ENCODE measurements at places on chromosomes 6 and 20. TPM values are rescaled to one million over a fixed set of nuclear protein-coding genes. Genes with fewer than 3 reads are reported as not detected.

The UBE2V1 gene
- total RNA-seq = 43.3 TPM

The PTCRA gene
- not detected for total RNA-seq

- H3K27ac ChIP-seq = peak overlapping the region; percentile 99
- DNase-seq = peak; percentile 30
- H3K27me3 ChIP-seq = no peaks in the 10 kb centered on the region
Observed at GRCh38 chr20:3820901-3821727, 767 bp downstream of the AP5S1 start.

DNA sequence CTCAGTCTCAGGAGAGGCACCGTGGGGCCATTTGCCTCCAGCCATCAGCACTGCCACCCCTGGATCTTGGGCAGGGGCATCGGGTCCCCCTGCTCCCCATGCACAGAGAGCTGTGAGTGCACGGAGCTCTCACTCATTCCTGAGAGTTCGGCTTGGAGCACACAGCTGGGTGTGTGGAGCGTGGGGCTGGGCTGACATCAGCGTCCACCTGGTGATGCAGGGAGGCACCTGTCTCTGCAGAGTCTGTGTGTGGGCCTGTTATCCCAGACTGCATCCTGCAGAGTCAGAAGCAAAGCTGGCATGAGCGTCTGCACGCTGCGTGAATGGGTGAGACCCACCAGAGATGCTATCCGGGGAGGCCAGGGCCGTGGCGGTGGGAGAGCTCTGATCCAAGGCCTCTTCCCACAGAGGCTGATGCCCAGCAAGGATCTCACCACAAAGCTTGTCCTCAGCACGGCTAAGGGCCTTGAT lies 248.8 kb upstream of the AFDN start:
- H3K27ac ChIP-seq = no peak overlapping the region
- peak; percentile 1 for DNase-seq
- no peaks in the 10 kb centered on the region for H3K36me3 ChIP-seq
- H3K4me3 ChIP-seq = no peak overlapping the region
- peaks cover 30% of the 10 kb centered on the region for H3K4me1 ChIP-seq
- H3K27me3 ChIP-seq = peaks cover 8% of the 10 kb centered on the region

DNA sequence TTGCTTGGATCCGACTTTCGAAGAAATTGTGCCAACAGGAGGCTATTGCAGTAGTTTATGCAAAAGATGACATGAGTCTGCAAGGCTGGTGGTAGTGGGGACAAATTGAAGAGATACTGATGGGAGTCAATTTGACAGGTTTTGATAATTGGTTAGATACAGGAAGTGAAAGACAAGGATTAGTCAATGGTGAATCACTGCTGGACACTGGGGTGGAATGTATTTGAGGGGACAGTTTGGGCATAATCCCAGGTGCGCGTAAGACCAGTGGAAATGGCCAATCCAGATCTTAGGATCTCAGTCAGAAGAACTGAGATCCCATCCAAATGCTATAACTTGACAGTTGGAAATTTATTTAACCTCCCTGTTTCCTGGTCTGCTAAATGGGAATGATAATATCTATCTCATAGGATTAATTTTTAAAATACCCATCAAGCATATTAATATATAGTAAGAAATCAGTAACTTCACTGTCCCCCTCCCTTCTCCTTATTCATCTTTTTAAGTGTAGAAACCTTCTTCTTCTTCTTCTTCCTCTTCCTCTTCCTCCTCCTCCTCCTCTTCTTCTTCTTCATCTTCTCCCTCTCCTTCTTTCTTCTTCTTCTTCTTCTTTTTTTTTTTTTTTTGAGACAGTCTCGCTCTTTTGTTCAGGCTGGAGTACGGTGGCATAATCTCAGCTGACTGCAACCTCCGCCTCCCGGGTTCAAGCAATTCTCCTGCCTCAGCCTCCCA lies 30.9 kb upstream of the ERVFRD-1 start:
- no peaks in the 10 kb centered on the region for H3K4me1 ChIP-seq
- H3K27me3 ChIP-seq = no peaks in the 10 kb centered on the region
- no peaks in the 10 kb centered on the region for H3K36me3 ChIP-seq
- no peak for DNase-seq
- no peak overlapping the region for H3K27ac ChIP-seq
- no peak overlapping the region for H3K4me3 ChIP-seq

- H3K27me3 ChIP-seq = no peaks in the 10 kb centered on the region
- H3K36me3 ChIP-seq = no peaks in the 10 kb centered on the region
- peaks cover 2% of the 10 kb centered on the region for H3K4me1 ChIP-seq
- DNase-seq = no peak
Observed at GRCh38 chr6:21437581-21437980, 156.0 kb upstream of the SOX4 start.

- peaks cover 12% of the 10 kb centered on the region for H3K4me1 ChIP-seq
- no peaks in the 10 kb centered on the region for H3K36me3 ChIP-seq
- H3K4me3 ChIP-seq = peak overlapping the region; percentile 98
- no peak for DNase-seq
- H3K27me3 ChIP-seq = no peaks in the 10 kb centered on the region
- H3K27ac ChIP-seq = peak overlapping the region; percentile 99
Observed at GRCh38 chr20:35954907-35955251, 577 bp upstream of the SCAND1 start.

- H3K27ac ChIP-seq = no peak overlapping the region
- H3K36me3 ChIP-seq = no peaks in the 10 kb centered on the region
- H3K4me1 ChIP-seq = peaks cover 6% of the 10 kb centered on the region
- no peak for DNase-seq
Observed at GRCh38 chr6:31267651-31268368, 4.1 kb downstream of the HLA-C start.

DNA sequence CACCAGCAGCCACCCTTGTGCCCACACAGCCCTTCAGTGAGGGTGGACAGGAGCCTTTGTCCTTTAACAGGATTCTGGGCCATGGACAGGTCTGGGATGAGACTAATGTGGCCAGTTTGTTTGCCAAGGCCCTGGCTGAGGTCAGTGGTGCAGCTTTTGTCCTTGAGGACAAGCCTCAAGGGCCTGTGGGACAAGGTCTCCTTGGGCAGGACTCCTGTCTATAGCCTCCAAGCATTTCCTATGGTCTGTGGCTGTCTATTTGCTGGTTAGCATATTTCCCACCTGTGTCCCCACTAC lies 44.1 kb downstream of the SUN5 start:
- H3K27me3 ChIP-seq = no peaks in the 10 kb centered on the region
- no peak overlapping the region for H3K27ac ChIP-seq
- no peaks in the 10 kb centered on the region for H3K4me1 ChIP-seq
- no peak overlapping the region for H3K4me3 ChIP-seq

GRCh38 chr6:106448000-106448426 lies 87.5 kb downstream of the CRYBG1 start:
- no peak overlapping the region for H3K27ac ChIP-seq
- H3K27me3 ChIP-seq = peaks cover 2% of the 10 kb centered on the region
- peak; percentile 31 for DNase-seq
- H3K4me1 ChIP-seq = no peaks in the 10 kb centered on the region
- H3K36me3 ChIP-seq = no peaks in the 10 kb centered on the region
- H3K4me3 ChIP-seq = no peak overlapping the region

DNA sequence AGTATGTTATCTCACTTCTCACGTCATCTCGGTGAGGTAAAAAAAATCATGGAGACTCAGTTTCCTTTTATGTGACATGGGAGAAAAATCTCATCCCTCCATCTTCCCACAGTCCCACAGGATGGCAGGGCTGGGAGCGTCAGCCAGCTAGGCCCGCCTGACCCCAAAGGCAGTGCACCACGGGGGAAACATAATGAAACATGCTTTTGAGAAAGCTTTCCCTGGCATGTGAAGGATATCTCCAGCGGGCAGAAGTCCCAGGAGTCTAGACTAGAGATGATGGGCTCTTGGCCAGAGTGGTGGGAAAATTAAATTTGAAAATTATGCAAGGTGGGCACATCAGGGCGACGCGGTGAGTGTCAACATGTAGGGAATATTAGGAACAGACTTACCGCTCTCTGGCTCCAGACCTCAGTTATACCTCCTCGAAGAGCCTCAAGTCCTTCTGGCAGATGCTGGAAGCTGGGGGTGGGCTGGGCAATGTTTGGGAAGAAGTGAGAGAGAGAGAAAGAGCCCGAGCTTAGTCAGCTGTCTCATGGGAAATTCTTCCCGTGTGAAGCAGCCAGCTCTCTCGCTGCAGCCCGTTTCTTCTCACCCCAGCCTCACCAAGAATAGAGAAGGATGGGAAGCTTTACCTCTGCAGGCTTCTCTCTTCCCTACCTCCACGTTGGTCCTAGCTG lies 52.3 kb downstream of the MOCS1 start:
- peaks cover 35% of the 10 kb centered on the region for H3K36me3 ChIP-seq
- no peak overlapping the region for H3K4me3 ChIP-seq
- H3K27ac ChIP-seq = peak overlapping the region; percentile 82
- DNase-seq = peak; percentile 69
- peaks cover 84% of the 10 kb centered on the region for H3K4me1 ChIP-seq
- H3K27me3 ChIP-seq = no peaks in the 10 kb centered on the region

- H3K4me1 ChIP-seq = no peaks in the 10 kb centered on the region
- H3K27me3 ChIP-seq = no peaks in the 10 kb centered on the region
- H3K27ac ChIP-seq = no peak overlapping the region
- H3K36me3 ChIP-seq = no peaks in the 10 kb centered on the region
Observed at GRCh38 chr20:10304471-10305046, 85.9 kb downstream of the SNAP25 start.

DNA sequence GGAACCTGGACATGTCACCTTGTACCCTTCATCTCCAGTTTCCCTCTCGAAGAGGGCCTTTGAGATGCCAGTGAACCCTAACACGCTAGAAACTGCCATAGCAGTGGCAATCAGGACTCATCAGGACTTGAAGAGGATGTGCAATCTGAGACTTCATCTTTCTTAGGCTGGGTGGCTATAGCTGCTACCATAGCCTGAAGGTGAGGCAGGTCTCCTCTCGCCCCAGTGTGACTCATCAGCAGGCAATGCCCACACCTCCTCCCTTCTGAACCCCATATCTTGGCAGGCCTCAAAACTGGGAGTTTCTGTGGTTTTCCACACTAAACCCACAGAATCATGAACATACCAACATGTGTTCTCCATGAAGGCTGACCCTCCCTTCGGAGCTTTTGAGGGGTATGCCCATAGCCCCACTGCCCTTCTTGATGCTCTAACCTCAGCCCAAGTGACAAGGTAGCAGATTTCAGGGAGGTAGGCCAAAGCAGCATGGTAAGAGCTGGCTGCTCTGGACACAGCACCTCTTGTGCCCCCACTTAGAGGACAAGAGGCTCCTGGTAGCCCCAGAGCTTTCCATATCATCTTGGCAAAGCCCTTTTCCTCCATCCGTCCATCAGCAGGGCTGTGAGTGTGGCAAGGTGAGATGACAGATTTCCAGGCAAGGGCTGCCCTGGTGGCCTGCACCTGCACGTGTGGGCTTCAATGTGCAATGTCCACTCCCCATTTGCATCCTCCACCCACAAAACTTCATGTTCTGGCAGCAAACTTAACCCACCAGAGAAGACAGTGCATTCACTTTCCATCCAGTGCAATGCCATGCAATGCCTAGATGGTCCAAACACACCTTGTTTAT lies 2.6 kb downstream of the BLCAP start:
- H3K27me3 ChIP-seq = no peaks in the 10 kb centered on the region
- H3K36me3 ChIP-seq = peaks cover 19% of the 10 kb centered on the region
- peak overlapping the region; percentile 30 for H3K4me3 ChIP-seq
- H3K27ac ChIP-seq = peak overlapping the region; percentile 88

DNA sequence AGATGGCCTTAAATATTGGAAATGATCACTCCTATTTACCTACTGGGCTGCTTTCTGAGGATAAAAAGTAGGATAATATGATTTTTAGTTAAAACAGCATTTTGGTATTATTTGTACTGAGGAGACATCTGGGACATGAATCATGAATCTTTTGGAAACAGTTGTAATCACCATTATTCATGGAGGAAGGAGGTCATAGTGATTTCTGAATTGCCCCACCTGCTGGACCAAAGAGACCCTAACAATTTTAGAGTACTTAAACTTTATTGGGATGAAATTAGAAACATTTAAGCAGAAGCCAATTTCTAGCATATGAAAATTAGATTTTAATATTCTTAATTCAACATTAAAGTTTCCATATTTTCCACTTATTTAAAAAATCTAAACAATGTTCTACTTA lies 108.4 kb upstream of the SIM1 start:
- H3K4me1 ChIP-seq = no peaks in the 10 kb centered on the region
- no peak overlapping the region for H3K27ac ChIP-seq
- H3K4me3 ChIP-seq = no peak overlapping the region
- peak; percentile 60 for DNase-seq

DNA sequence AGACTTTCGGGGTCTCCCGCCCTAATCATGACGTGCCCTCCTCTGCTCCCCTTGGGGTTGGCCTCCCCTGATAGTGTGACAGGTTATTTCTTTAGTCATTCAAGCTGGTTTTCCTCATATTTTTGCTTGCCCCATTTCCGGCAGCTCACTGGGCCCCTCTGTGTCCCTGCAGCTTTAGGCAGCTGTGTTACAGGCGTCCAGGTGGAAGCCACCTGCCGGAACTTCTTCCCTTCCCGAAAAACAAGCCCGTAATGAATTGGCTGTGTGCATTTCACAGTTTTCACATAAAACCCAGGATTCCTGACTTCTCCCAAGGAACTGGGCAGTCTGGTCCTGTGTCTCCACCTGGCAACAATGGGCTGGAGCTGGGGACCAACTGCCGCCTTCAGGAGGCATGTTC lies 52.6 kb downstream of the EDN3 start:
- no peak overlapping the region for H3K4me3 ChIP-seq
- no peaks in the 10 kb centered on the region for H3K36me3 ChIP-seq
- H3K27ac ChIP-seq = no peak overlapping the region
- H3K4me1 ChIP-seq = peaks cover 7% of the 10 kb centered on the region
- no peak for DNase-seq
